ENCODE measurements at places on chromosomes 7 and 10.

- peak; percentile 63 for DNase-seq
Observed at GRCh38 chr10:114239117-114239993, at the start of gene VWA2. Gene VWA2 (plus strand): TSS chr10:114239254. CDS start chr10:114248714, 9,460 bp downstream.

- DNase-seq: no peak
Observed at GRCh38 chr10:55232553-55232952, 431.5 kb upstream of the PCDH15 start.

GRCh38 chr7:136870866-136871487 is 2.5 kb downstream of the CHRM2 start:
- peak; percentile 58 for DNase-seq

DNA sequence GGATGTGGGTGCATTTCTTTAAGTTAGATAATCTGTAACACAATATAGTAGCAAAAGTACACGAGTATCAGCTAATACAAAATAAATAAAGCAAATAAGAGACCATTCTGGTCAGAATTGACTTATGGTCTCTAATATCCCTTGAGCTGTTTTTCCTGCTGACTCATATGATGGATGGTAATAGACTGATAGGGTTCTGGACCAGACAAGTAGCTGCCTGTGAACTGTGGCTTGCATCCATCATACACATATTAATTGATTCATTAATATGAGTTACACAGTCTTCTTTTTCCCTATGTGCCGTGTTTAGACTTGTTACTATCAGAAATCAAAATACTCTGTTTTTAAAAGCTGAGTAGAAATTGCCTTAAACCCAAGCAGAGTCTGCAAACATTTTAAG is 762.8 kb downstream of the GATA3 start:
- no peak for DNase-seq

DNA sequence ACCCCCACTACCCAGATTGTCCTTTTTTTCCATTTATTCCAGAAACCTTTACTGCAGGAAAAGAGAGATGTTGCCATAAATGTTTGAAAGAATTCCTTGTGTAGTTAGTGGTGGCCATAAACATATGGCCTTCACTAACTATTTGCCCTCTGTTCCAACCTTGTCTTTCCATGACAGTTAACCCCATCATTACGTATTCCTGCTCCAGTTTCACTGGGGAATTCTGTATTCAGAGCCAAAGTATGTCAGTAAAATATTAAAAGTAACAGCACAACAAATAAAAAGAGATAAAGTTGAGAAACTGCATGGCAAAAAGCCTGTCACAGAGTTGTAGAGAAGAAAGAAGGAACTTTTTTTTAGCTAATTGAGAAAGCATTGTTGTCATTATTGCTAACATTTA is 261.3 kb downstream of the BICC1 start:
- DNase-seq: no peak

DNA sequence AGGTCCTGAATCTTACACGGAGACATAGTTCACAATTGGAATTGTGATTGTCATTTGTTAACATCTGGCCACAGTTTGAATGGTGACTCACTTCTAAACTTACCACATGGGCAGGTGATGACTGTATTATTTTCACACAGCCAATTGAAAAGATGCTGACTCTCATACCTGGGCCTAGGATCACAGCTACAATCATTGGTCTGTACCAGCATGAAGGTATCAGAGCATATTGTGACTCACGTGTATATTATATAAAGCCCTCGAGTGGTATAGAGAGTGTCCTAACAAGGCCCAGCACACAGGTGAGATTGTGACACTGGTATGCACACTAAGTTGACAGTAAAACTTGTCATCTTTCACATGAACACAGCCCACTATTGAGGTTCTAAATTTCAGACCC is 9.4 kb upstream of the ZNF107 start:
- no peak for DNase-seq

GRCh38 chr7:52009181-52009580 is 692.6 kb upstream of the COBL start:
- no peak for DNase-seq

- no peak for DNase-seq
Observed at GRCh38 chr10:133466683-133467275, 13.0 kb downstream of the SCART1 start.

- no peak for DNase-seq
Observed at GRCh38 chr10:51964630-51965029, 265.2 kb upstream of the CSTF2T start.

- no peak for DNase-seq
Observed at GRCh38 chr7:104174798-104175197, 33.0 kb downstream of the ORC5 start.

DNA sequence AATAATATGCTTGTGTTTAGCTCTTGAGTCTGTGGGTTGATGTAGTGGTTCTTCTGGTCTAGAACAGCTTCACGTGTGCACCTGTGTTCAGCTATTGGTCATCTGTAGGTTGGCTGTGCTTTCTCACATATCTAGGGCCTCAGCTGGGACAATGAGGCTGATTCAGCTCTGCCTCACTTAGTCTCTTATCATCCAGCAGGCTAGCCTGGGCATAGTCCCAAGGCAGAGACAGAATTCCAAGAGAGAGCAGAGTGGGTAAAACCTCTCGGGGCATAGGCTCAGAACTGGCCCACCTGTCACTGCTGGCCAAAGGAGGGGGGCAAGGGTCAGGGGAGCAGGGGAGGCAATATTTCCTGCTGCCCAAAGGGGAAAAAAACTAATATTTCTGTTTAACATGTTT is 32.0 kb upstream of the MXI1 start:
- no peak for DNase-seq

GRCh38 chr7:3327655-3328054 is 26.6 kb downstream of the SDK1 start:
- no peak for DNase-seq

DNA sequence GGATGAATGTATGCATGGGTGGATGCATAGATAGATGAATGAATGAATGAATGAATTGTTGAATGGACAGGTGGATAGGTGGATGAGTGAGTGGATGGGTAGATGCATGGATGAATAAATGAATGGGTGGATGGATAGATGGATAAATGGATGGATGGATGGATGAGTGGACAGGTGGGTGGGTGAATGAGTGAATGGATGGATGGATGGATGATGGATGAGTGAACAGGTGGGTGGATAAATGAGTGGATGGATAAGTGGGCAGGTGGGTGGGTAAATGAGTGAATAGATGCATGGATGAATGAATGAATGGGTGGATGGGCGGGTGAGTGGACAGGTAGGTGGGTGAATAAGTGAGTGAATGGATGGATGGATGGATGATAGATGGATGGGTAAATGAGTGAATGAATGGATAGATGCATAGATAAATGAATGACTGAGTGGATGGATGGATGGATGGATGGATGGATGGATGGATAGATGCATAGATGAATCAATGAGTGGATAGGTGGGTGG is 72.6 kb downstream of the MYL10 start:
- no peak for DNase-seq

- DNase-seq: no peak
Observed at GRCh38 chr7:80127412-80128160, 7.0 kb upstream of the GNAI1 start.

DNA sequence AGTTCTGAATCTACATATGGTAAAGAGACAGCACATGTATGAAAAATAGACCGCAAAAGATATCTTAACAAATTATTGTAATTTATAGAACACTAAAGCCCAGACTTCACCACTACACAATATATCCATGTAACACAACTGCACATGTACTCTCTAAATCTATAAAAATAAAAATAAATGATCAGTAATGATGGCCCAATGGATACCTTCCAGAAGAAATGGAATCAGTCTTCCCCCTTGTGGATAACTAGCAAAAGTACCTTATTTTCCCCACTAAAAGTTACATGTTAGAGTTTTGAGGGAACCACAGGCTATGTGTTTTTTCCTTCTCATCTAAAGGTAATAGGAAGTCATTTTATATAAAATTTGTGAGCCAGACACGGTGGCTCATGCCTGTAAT is 25.7 kb downstream of the C7orf25 start:
- no peak for DNase-seq

- DNase-seq: no peak
Observed at GRCh38 chr7:92851732-92852131, 15.4 kb upstream of the CDK6 start.

DNA sequence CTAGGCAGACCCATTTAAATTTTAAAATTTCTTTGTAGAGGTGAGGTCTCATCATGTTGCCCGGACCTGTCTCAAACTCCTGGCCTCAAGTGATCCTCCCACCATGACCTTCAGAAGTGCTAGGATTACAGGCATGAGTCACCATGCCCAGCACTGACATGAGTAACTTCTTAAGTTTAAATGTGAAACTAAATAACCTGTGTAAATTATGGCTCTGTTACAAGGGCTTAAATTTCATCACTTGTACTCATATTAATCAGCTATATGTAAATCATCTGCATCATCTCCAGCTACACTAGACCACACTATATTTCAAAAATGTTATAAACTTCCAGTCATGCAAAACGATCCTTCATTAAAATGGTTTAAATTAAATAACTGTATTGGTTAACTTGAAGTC is 56.1 kb downstream of the ATAD1 start:
- DNase-seq: no peak

- DNase-seq: no peak
Observed at GRCh38 chr10:88158526-88159122, 295.2 kb downstream of the PTEN start.

- DNase-seq: no peak
Observed at GRCh38 chr7:145681646-145682045, 435.0 kb upstream of the CNTNAP2 start.

DNA sequence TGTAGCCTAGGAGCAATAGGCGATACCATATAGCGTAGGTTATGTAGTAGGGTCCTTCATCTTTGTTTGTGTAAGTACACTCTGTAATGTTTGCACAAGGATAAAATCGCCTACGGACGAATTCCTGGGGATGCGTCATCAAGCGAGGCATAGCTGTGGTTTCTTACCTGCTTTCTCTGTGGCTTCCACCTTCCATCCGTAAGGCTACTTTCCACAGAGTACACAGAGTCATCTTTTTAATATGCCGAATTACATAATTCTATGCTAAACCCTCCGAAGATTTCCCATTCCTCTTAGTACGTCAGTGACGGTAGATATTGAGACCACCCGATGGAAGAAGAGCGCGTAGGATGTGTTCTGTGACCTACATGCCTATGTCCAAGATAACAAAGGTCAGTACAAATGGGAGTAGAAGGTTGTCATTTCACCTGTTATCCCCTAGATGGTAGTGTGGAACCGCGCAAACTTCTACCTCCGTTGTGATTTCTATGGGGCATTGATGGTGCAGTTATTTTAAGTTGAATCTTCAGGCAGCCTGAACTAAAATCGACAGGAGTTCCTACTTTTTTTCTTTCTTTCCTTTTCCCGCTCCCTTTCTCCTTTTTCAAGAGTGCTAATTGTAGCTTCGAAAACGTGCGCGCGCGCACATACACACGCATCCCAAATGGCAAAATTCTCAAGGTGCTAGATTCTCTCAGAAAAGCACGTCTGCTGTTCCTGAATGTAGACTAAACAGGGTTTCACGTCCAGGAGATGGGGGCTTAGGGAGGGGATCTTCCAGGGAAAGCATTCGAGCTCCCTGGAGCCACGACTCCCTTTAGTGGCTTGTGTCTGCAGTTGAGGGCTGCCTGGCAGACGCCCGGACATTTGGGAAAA is 111.7 kb upstream of the MBL2 start:
- peak; percentile 73 for DNase-seq

GRCh38 chr10:97217299-97217698 is 31.5 kb upstream of the SLIT1 start:
- no peak for DNase-seq

GRCh38 chr7:36367561-36368077 is 22.0 kb upstream of the ANLN start:
- no peak for DNase-seq

DNA sequence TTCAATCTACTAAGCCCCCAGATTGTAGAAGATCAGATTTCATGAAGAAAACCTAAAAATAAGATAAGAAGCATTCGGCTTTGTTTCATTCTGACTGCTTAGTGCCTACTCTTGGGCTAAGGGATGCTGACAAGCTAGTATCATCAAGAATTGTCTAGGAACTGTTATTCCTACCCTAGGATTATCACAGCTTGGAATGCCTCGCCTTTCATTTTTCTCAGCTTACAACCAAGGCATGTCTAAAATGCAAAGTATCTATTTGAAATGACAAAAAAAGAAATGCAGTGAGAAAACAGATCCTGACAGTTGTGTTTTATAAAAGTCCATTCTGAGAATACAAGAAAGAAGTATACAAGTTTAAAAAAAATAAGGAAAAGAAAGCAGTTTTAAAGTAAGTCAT is 441.0 kb downstream of the KCNMA1 start:
- DNase-seq: no peak

GRCh38 chr10:73017955-73018480 is 63.4 kb upstream of the PLA2G12B start:
- DNase-seq: peak; percentile 47

- DNase-seq: no peak
Observed at GRCh38 chr10:17506856-17507471, 52.6 kb upstream of the ST8SIA6 start.
